Hepatocyte (in vitro differentiated cells): ENCODE measurements at places on chromosomes 6 and 20. TPM values are rescaled to one million over a fixed set of nuclear protein-coding genes. Genes with fewer than 3 reads are reported as not detected.

- no peak for DNase-seq
These were observed 608.0 kb downstream of the COL12A1 start for GRCh38 chr6:74597840-74598239.

DNA sequence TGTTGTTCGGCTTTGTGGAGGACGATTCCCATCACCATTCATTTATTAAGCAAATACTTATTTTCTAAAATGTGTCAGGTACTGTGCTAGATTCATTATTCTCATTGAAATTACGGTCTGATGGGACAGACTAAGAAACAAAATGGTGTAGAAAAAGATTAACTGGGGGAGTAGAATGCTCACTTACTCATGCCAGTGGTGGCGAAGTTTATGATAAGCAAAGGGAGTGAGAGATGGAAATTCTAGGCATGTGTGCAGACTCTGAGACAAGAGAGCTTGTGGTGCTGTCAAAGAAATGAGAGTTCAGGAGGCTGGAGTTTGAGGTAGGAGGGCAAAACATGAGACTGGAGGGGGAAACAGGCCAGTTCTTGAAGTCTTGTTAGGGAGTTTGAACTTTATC is 896 bp downstream of the RPP21 start:
- DNase-seq = no peak

- no peak for DNase-seq
These were observed 63.3 kb upstream of the SLC2A12 start for GRCh38 chr6:134115715-134116074.

DNA sequence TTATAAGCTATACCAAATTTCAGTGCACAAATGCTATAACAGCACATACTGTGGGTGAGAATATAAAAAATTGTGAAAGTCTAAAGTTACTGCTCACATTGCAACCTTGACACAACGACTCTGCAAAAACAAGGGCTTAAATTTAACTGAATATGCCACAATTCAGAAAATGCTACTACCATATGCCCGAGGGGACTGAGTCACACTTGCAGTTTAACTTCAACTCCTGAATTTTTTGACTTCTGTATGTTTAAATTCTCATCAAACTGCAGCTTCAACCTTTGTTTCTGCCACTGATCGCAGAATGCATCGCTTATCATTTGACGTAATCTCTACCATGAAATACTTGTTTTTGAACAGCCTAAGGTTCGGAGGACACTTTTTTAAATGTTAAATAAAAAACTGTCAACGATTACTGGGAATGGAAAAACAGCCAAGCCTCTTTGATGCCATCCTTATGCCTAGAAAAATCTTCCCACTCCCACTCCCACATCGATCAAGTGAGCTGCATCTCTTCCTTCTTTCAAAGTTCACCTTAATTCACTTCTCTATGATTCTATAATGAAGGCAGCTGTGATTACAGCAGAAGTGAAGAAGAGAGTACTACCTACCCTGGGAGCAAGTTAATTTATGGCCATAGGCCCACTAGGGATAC is 136.5 kb downstream of the ATXN1 start:
- DNase-seq = no peak

DNA sequence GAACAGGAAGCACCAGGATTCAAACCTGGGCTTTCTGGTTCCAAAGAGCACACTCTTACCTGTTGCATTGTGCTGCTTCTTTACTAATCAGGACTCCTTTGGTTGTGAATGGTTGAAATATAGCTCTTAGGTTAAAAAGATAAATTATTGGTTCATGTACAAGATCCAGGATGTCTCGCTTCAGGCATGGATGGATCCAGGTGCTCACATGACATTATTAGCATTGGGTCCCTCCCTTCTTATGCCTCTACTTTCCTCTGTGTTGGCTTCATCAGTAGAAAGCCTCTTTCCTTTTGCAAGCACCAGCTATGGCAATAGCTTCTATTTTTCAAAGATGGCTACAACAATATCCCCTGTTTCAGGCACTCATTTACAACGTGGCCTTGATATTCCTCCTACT is 217.7 kb upstream of the SULF2 start:
- DNase-seq = no peak

DNA sequence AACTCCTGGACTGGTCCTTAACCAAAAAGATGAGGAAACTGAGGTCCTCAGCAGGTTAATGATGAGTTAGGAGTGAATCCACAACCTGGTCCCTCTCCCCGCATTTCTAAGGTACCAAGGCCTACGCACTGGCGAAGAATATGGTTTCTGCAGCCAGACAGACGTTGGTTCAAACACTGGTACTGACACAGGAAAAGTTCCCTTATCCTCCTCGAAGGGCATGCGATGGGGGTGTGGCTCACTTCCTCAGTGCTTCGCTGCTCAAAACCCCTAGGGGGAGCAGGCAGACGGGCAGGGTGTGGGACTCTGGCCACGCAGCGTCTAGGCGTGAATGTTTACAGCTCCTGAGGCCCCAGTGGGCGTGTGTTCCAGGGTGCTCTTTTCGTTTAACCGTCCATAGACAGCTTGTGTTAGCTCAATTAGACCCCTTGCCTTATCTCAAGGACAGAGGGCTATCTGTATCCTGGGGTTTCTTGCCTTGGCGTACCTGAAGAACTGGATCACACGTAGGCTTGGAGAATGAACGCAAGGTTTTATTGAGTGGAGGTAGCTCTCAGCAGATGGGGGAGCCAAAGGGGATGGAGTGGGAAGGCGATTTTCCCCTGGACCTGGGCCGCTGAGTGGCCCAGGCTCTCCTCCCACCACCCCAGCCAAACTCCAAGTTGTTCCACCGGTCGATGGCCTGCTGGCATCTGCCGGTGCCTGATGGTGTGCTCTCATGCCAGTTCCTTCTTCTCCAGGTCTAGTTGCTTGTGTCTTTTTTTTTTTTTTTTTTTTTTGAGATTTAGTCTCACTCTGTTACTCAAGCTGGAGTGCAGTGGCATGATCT is 31.8 kb upstream of the PTPN1 start:
- peak; percentile 80 for DNase-seq

- DNase-seq = no peak
These were observed 13.8 kb downstream of the TBPL1 start for GRCh38 chr6:133966654-133967329.

GRCh38 chr6:126091466-126091865 is 105.1 kb downstream of the TRMT11 start:
- no peak for DNase-seq

- DNase-seq = no peak
These were observed 19.4 kb upstream of the TRIM27 start for GRCh38 chr6:28943223-28943556.

GRCh38 chr6:132820629-132821381 is 6.4 kb downstream of the RPS12 start:
- no peak for DNase-seq

GRCh38 chr6:4153514-4153985 is 18.2 kb upstream of the ECI2 start:
- no peak for DNase-seq

DNA sequence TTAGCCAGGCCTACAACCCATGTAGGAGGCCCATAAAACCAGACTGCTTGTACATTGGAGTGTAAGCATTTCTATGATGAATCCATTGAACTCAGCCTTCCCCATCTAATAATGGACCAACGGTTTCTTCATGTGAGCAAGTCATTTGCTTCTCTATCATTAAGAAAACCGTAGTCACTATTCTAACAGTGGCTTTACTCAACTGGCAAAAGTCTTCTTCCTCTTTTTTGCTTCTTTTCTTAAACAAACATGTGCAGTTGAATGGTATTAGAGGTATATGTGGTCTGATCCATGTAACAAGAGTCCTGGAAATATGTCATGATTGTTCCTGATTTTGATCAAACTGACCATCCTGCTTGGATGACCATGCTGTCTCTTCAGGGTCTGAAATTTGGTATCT is 132.4 kb upstream of the STXBP5 start:
- no peak for DNase-seq

DNA sequence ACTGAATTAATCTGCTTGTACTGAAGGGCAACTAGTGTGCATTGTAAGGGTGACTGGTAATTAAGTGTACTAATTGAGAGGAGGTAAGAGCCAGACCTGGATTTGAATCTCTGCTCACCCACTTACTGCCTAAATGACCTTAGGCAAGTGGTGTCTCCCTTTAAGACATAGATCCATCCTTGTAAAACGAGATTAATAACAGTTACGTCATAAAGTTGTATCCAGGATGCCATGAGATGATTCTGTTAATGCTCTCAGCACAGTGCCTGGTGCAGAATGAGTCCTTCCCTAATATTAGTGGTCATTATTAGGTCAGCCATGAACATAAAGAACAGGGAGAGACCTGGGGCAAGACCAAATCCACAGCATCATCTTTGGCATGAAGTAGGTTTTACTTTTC is 470.1 kb downstream of the MAFB start:
- no peak for DNase-seq

GRCh38 chr6:157907651-157908050 is 74.0 kb upstream of the SYNJ2 start:
- no peak for DNase-seq

- DNase-seq = no peak
These were observed 215.6 kb upstream of the NRSN1 start for GRCh38 chr6:23910420-23910819.

GRCh38 chr20:6560978-6561377 is 206.5 kb upstream of the BMP2 start:
- no peak for DNase-seq

DNA sequence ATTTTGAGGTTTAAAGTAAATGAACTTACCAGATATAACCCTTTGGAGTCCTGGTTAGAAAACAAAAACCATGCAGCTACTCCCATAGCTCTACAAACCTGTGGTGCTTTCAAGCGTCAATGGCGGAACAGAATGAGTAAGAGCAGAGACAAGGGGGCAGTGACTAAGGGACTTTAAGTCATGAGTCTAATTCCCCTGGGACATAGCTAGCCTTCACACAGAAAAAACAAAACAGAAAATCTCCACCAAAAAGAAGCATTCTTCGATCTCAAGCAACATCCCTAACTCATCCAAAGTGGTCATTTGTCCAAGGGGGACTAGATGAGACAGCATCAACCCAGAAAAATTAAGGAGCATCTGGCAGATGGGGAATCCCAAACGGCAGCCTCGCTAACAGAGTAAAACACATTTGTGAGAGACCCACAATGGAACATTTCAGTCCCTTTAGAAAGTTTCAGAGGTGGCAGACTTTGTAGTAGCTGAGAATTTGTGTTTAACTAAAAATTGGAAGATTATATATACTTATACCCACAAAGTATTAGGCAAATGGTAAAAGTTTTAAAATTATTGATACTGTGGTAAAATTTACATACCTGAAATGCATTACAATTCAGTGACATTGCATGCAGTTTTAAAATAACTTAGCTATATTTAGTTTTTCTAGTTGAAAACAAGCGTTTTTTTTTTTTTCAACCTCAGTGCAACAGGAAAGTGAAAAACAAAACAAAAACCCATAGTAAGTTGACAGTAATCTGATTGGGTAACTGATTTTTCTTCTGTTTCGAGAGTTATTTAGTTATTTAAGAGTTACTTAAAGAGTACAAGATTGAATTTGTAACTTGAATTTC is 67.5 kb downstream of the KCNQ5 start:
- no peak for DNase-seq

- DNase-seq = no peak
These were observed 39.0 kb downstream of the GCM1 start for GRCh38 chr6:53109612-53110011.

DNA sequence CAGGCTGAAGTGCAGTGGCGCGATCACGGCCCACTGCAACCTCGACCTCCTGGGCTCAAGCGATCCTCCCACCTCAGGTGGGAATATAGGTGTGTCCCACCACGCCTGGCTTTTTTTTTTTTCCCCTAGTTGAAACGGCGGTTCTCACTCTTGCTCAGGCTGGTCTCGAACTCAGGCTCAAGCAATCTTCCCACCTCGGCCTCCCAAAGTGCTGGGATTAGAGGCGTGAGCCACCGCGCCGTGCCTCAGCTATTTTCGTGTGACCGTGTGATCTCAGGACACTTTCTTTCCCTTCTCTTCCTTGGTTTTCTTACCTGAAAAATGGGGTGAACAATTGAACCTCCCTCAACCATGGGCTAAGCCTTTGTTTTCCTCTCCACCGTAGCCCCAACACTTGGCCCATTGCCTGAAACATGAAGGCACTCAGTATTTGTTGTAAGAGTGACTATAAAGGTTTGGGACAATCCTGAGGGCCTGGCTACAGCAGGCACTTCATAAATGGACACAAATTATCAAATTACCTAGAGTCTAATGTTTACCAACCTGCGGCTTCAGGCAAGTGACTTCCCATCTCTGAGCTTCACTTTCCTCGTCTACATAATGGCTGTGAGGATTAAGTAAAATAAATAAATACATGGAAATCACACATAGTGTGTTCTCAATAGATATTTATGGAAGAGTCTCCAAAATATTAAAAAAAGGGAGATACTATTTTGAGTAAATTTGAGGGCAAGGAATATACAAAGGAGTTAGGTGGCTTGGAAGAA is 31.4 kb upstream of the ID1 start:
- DNase-seq = peak; percentile 55

DNA sequence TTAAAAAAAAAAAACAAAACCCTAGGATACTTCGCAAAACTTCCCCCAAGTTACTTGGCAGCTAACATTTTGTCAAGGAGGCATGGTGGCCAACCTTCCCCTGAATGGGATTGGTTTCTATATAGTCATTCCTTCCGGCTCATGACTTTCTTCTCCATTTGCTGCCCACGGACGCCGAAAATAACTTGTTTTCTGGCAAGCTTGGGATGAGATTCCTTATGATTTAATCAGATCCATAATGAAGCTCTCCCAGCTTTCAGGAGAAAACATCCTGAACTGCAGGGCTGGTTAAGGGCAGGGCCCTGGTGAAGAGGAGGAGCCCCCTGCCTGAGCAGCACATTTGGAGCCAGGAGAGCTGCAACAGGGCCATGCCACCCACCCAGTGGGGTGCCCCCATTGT is 49.9 kb downstream of the PPP1R16B start:
- DNase-seq = no peak

DNA sequence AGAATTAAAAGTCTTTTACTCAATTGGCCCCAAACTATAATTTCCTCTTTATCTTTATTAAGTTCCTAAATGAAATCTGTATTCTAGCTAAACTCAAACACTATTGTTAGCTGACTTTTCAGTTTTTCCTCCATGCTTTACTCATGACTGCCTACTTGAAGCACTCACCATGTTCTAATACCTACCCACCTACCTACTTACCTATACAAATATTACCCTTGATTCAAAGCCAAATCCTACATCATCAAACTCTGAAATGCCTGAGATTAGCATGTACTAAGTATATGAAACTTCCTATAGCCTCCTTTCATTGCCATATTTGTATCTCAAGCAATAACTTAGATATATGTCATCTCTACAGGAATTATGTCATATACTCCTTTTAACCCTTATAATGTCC is 259.7 kb downstream of the HDGFL1 start:
- no peak for DNase-seq

Gene PROKR2
- not detected in 2 replicates for total RNA-seq

Gene C6orf120
- 57.1 and 58.8 TPM in 2 replicates for total RNA-seq

Gene TBCC
- total RNA-seq = 28.9 and 30.2 TPM in 2 replicates

Gene GJA10
- 0.24 TPM in 1 of 2 replicates, not detected in the other for total RNA-seq

Gene SLC22A3
- 34.3 and 40.3 TPM in 2 replicates for total RNA-seq

Gene RAET1G
- total RNA-seq = 1.5 TPM in 1 of 2 replicates, not detected in the other

Gene FOXQ1
- total RNA-seq = 12.8 and 14.2 TPM in 2 replicates

Gene OPN5
- total RNA-seq = not detected in 2 replicates

Gene FLRT3
- total RNA-seq = 140 and 141 TPM in 2 replicates
